ENCODE measurements at places on chromosomes 7 and 10. TPM values are rescaled to one million over a fixed set of nuclear protein-coding genes. Genes with fewer than 3 reads are reported as not detected.
A peak's percentile ranks its signal among the peaks of the same experiment; 100 is the strongest.

DNA sequence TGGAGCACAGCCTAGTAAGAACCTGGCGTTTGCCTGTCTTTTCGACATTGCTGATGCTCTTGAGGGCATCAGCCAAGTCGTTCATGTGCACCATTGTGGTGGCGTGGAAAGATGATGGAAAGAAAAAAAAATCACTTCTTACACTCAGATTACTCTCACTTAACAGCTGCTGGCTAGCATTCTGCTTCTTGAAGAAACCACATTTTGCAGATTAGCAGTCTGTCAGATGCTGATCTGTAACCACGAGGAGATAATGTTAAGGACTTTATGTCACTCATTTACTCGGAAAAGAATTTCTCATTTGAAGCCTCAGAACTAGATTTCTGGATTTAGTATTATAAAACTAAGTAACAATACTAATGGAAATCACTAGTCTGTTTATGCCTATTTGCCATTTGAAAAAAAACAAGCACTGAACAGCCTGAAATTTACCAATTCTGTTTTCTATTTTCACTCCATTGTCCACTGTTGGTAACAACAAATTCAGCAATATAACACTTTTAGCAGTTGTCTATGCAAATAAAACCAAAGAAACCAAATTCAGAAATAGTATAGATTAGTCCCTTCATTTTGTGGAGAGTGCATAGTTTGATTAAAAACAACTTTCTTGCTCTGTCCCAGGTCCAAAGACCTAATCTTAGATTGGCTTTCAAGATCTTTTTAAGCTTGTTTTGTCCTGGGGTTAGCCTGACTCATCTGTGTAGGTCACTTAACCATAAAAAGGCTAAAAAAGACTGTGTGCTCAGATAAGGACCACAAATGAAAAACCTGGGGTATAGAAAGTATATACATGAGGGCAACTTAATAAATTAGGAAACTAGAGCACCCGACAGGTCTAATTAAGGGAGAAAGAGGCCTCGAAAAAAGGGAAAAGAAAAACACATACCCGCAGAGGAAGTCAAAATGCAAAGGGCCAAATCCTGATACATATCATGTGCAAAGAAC, 67.5 kb downstream of the NT5C2 start:
- DNase-seq: no peak

DNA sequence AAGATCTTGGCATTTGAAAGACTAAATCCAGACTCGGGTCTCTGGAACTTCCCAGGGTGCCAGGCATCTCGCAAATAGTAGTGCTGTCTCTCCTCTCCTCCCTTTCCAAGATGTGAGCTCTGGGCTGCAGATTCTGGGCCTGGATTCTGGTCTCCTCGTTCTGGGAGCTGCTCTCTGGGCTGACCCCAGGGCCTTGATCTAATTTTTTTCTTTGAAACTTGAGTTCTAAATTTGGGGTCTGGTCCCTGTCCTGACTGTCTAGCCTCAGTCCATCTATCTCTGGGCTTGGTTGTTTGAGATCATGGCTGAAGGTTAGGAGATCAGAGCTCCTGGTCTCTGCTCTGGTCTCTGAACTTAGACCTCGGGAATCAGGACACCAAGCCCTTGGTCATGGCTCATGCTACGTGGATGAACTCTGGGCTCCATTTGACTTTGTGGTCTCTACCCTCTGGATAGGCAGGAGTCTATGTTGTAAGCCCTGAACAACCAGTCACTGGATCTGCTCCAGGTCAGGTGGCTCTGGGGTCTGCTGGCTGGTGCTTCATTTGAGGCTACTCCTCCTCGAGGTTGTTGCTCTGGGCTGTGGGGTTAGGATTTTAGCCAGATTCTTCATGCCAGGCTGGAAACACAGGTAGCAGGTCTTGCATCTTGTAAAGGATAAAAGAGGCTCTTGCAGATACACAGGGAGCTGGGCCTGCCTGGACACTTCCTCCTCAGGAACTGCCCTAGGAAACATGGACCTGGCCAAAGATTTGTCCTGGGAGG, 8.0 kb upstream of the MBL2 start:
- no peak for DNase-seq

GRCh38 chr7:102432442-102433218, 745 bp upstream of the ORAI2 start:
- DNase-seq: no peak

- no peak for DNase-seq
Observed at GRCh38 chr10:126611303-126611702, 59.2 kb downstream of the C10orf90 start.

GRCh38 chr10:132098539-132099388, 33.0 kb downstream of the JAKMIP3 start:
- no peak for DNase-seq

- no peak for DNase-seq
Observed at GRCh38 chr10:124990671-124991625, 49.0 kb downstream of the ZRANB1 start.

DNA sequence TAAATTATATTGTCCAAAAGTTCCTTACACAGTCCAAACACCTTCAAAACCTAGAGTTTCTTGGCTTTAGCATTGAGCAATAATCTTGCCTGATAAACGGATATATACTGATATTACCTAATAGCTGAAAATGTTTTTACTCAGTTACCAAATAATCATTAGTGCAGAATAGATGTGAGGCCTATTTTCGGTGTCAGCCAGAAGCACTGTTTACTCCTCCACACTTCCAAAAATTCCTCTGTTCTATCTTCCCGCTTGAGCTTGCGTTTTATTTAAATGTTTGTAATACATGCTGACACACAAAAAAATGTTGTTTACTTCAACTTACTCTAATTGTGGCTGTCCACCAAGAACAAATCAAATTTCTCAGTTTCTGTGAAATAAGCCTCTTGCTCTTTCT, 606.2 kb upstream of the TEX47 start:
- no peak for DNase-seq

- no peak for DNase-seq
Observed at GRCh38 chr10:132100556-132101349, 35.0 kb downstream of the JAKMIP3 start.

- DNase-seq: no peak
Observed at GRCh38 chr7:72781631-72782030, 46.4 kb downstream of the TYW1B start.

- DNase-seq: no peak
Observed at GRCh38 chr10:14736600-14737081, 38.1 kb downstream of the FAM107B start.

- no peak for DNase-seq
Observed at GRCh38 chr10:48792121-48792520, 107.4 kb downstream of the WDFY4 start.

GRCh38 chr10:69801434-69802315, at the start of gene COL13A1:
COL13A1 (plus strand) TSS chr10:69801906; CDS start chr10:69802424, 518 bp downstream.
- DNase-seq: peak; percentile 23

DNA sequence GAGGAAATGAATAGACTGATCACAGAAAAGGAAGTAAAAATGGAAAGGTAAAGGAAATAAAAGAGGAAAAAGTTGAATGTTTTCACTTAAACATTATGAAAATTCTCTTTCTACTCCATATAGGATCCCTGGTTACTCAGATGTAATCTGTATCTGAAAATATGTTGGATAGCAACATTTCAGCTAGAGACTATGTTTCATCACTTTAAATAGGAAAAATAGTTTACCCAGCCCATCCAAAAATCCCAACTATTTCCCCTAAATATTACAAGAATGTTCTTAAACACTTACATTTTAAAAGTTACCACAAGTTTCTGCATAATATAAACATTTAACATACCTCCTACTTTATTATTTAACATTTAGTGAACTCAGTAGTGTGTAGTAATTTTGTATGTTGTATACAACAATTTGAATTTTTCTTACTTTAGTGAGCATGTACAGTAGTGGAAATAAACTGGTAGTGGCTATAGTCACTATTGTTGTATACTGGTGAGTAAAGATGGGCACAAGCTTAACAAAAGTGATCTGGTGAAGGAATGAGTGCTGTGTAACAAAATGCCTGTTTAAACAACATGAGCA, 27.1 kb downstream of the SLF2 start:
- no peak for DNase-seq

DNA sequence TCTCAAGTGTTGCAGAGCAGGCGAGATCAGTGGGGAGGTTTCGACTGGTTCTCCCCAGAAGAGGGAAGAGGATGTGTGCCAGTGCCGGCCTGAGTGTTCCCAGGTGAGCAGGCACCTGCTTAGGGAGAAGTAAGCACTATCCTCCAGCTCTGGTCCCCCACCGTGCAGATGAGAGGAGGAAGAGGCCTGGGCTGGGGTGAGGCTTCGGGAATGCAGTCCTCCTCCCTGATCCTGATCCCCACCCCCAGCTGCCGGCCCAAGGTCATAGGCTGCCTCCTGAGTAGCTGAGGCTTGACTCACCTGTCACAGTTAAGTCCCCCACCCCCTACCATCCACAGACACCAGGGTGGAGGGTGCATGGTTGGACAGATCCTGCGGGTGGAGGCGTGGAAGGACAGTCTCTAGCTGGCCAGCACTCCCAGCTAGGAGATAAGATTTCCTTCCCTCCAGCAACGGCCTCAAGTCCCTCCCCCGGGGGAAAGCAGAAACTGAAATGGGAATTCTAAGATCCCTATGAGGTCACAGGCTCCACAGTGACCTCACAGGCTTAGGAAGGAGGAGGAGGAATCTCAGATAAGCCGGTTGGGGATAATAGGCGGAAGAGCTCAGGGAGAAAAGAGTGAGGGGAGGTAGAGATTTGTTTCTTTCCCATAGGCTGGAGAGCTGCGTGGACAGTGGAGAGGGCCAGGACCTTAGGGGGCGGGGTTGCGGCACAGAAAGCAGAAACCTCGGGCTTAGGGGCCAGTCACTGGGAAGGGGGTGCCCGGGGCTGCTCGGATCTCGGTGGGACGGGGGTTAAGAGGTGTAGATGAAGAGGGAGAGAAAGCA, 1.0 kb downstream of the LRCH4 start:
- DNase-seq: no peak

- DNase-seq: no peak
Observed at GRCh38 chr7:30649717-30650420, 32.4 kb downstream of the CRHR2 start.

DNA sequence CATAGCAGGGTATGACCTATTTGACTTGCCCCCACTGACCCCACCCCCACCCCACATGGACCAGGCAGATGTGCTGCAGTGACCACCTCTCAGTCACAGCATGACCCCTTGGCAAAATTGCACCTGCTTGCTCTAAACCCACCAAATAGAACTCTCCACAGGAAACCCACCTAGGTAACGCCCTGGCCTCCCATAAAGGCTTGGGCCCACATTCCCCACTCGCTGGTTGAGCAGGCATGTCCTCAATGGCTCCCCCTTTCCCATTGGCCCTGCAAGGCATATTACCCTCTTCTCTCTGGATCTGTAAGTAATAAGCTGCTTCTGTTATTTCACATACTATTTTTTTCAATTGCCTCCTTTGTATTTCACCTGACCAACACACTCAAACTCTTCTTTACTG, 2.7 kb downstream of the IFIT1 start:
- DNase-seq: no peak

- peak; percentile 26 for DNase-seq
Observed at GRCh38 chr10:49518982-49519578, 19.8 kb downstream of the ERCC6 start.

GRCh38 chr10:16442914-16443313, 6.1 kb downstream of the PTER start:
- DNase-seq: no peak

- no peak for DNase-seq
Observed at GRCh38 chr10:30215623-30216022, 133.5 kb downstream of the MTPAP start.

DNA sequence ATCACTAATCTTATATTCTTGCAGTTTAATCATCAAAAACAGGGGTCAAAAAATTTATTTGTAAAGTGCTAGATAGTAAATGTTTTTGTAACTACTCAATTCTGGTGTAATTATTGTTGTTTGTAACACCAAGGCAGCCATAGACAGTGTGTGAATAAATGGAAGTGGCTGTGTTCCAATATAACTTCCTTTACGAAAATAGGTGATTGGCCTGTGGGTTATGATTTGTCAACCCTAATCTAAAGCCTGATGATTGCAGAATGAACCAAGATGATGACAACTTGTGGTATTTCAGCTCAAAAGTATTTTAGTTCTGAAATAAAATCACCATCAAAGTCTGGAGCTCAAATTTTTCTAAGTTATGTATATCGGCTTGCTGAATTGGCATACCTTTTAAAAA, 34.4 kb upstream of the ETV1 start:
- no peak for DNase-seq

DNA sequence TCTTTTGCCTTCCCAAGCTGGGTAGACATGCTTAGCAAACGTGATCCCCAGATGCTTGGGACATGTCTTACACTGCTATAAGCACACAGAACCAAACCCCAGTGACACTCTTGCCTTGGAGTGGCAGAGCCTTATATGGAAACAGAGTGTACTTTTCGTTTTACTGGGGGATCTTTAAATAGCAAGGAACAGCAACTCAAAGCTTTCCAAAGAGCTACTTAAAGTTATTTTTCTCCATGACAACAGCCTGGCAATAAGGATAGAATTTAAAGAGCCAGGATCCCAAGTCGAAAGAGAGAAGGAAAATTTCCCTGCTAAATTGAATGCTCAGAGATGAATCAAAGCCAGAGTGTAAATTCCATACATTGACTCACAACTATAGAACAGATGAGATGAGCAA, 67.8 kb downstream of the ZNF365 start:
- no peak for DNase-seq

GRCh38 chr7:87882151-87882937, 6.1 kb downstream of the DBF4 start:
- no peak for DNase-seq

GRCh38 chr7:50446542-50446960, 3.6 kb downstream of the FIGNL1 start:
- no peak for DNase-seq

DNA sequence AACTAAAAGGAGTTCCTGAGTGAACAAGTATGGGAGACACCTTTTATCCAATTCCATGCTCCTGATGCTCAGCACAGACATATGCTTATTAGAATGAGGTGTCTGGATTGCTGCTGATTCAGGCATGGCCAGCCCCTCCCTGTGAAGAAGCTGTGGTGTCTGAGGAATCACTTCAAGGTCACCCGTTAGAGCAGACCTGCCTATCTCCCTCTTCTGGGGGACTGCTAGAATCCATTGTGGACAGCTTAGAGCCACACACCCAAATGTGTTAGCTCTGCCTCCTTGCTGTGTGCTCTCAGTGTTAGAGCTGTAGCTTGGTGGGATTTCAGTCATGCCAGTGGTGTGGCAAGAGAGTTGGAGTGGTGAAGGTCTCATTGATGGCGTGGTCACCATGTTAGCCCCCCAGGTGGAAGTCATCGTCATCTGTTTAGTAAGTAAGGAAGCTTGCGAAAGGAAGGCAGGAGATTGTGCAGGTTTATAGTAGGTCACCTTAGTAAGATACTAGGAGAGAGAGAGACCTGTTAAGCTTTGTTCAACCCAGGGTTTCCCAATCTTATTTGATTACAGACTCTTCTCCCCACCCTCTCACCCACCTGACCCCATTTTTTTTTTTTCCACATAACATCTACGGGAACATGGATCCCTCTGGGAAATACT, 12.8 kb downstream of the PRXL2A start:
- no peak for DNase-seq

RBAK gene
- 0.74 TPM for polyA plus RNA-seq

CALML3 gene
- polyA plus RNA-seq: not detected

ASNS gene
- 1.2 TPM for polyA plus RNA-seq

SLC26A3 gene
- polyA plus RNA-seq: not detected

CCL26 gene
- polyA plus RNA-seq: not detected

TRIM24 gene
- polyA plus RNA-seq: 8.9 TPM

CRPPA gene
- 0.36 TPM for polyA plus RNA-seq

LARP4B gene
- polyA plus RNA-seq: 17.2 TPM

CALCR gene
- not detected for polyA plus RNA-seq
